ENCODE measurements at places on chromosomes 1 and 21. TPM values are rescaled to one million over a fixed set of nuclear protein-coding genes. Genes with fewer than 3 reads are reported as not detected.

Gene FCGR3A
- total RNA-seq: not detected

Gene PLA2G2C
- 0.44 TPM for total RNA-seq

Gene TRMT13
- total RNA-seq: 17.5 TPM

Gene UBXN11
- 24.5 TPM for total RNA-seq

Gene PGLYRP3
- not detected for total RNA-seq

Gene TMEM125
- 0.12 TPM for total RNA-seq

Gene KRTAP8-1
- total RNA-seq: not detected

Gene RHCE
- total RNA-seq: 0.45 TPM

Gene KNCN
- not detected for total RNA-seq

Gene LRRC71
- not detected for total RNA-seq

Gene GSTM1
- 0.22 TPM for total RNA-seq

Gene TIE1
- total RNA-seq: not detected

Gene EPHB2
- 0.07 TPM for total RNA-seq

Gene CAPZB
- total RNA-seq: 419 TPM

Gene RAB13
- 4.1 TPM for total RNA-seq

Gene MOB3C
- 8.2 TPM for total RNA-seq

Gene GPR153
- total RNA-seq: 0.17 TPM

Gene DNAJC6
- total RNA-seq: 3.9 TPM

Gene PTGER3
- not detected for total RNA-seq

Measured in activated CD4-positive, alpha-beta memory T cell treated with anti-CD3 and anti-CD28 coated beads for 36 hours (primary cell).